ENCODE measurements at places on chromosomes 5 and 9.

- no peak for DNase-seq
Measured at GRCh38 chr5:177509991-177510566, 453 bp upstream of the DOK3 start.

DNA sequence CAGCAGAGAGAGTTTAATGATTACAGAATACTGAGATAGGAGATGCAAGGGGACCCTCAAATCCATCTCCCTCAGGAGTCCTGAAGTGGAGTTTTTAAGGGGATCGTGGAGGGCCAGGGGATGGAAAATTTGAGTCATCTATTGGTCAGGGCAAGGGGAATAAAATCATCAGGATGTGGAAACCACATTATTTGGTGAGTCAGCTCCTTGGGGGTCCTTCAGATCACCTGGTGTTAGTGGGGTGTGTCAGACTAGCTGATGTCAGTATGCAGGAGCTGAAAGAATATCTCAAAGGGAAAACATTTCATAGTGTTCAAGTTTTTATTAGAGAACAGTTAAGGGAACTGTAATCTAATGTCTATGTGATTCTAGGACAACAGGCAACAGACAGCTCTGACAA lies 183.0 kb upstream of the FTMT start:
- no peak for DNase-seq

DNA sequence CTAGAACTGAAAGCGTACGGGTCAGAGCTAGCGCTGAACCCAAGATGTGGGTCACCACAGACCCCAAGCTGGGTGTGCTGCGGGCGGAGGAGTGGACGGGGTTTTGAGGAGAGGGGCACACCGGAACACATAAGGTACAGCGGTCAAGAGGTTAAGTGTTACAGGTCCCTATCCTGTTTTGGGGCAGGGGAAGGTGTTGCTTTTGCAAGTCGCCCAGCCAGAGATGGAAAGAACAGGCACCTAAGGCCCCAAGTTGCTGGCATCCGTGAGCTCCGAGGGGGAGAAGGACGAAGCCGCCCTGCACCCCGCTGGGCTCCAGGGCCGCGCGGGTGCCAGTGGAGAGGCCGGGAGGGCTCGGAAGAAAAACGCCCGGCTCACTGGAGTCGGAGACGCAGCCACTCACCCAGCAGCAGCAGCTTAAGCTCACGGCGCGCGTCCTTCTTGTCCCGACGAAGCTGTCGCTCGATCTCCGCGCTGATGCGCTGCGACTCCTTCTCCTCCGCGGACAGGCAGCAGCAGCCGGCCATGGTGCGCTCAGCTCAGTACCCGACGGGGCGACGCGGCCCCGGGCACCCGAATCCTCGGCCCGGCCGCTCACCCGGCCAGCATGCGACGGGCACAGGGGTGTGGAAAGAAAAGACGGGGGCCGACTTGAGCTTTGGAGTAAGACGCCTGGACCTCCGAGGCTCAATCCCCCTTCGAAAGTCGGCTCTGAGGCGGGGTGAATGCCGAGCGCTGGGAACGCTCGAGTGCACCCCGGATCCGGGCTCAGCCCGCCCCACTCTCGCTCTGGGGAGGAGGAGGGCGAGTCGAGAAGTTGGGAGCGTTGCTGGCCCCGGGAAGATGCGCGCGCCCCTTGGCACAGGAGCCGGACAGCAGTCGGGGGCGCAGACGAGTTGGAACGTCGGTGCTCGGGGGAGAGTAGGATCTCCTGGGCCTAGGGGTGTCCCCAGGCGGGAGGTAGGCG lies 572 bp downstream of the GNA14 start:
- DNase-seq = no peak

GRCh38 chr9:92974161-92974661 lies 26.9 kb downstream of the FGD3 start:
- DNase-seq = no peak

GRCh38 chr9:121756474-121757280 lies 105.2 kb downstream of the DAB2IP start:
- no peak for DNase-seq

DNA sequence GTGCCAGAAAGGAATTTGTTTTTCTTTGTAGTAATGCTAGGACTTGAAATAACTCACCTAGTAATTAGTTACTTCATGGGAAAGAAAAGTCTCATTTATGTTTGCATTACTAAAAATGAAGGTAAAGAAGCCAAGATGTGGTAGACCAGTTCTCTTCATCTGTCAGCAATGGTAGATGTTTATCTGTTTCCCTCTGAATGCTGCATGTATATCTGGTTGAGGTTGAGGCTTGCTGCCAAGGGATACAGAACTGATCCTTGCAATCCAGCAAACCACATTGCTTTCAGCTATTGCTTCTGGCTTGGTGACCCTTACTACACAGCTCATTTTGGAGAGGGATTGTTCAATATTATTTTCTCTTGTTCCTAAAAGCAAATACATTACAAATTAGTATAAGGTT lies 73.6 kb downstream of the ZNF474 start:
- DNase-seq = no peak

DNA sequence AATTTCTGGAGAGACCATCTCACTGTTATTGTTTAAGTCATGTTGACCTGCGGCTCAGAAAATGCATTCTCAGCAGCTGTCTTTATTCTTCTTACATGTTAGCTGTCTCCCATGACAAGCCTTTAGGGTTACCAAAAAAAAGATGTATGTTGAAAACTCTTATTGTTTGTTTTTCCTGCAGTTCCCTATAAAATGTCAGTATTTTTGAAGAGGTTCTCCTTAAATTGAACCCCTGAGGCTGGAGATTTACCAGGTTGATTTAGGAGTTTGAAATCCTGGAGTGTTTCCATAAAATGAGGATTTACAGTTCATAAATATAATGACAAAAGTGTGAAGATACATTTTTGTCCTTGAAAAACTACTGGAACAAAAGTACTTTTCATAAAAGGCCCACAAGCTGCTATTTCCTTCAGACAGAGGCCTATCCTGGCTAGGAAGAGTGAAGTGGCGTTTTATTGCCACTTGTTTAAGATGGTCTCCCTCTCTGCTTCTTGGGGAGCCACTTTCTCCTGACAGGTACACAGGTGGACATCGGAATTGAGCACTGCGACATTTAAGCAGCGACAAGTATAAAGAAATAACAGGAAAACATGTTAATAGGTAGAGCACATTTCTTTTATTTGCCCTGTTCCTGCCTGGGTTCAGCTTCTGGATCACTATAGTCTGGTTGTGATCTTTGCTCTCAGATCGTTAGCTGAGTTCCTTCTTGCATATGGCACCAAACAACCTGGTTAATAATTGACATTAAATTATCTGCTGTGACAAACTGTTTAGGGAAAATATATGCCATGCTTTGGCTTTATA lies 344.8 kb upstream of the RPS23 start:
- DNase-seq = no peak

DNA sequence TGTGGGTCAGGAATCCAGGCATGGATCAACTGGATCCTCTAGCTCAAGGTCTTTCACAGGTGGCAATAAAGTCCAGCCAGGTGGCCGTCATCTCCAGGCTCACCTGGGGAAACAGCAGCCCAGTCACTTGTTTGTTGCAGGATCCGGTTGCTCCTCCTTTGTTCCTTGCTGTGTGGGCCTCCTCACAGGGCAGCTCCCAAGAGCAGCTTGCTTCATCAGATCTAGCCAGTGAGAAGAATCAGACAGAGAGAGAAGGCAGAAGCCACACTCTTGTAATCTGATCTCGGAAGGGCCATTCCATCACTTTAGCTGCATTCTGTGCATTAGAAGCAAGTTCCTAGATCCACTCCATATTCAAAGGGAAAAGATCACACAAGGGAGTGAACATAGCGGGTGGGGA lies 3.2 kb upstream of the HSD17B3 start:
- no peak for DNase-seq

GRCh38 chr9:111936391-111936790 lies 39.8 kb downstream of the UGCG start:
- DNase-seq = no peak

- DNase-seq = no peak
Measured at GRCh38 chr5:24606971-24607370, 37.8 kb downstream of the CDH10 start.

DNA sequence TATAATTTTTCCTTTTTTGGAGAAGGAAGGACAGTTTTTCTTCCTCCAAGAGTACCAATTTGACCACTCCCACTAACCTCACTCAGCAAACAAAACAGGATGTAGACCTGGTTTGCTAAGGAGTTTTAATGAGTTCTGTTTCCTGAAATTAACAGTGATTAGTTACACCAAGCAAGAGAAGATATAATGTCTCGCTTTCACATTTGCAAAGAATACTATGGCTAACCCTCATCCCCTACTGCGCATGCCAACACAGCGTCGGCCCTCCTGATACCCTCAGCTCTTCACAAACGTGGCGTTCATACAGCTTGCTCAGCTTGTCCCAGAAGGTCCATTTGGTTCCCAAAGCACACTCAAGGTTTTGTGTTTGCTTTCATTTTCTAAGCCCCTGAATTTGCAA lies 41.9 kb upstream of the IPPK start:
- no peak for DNase-seq

- no peak for DNase-seq
Measured at GRCh38 chr5:2201011-2201410, 318.3 kb upstream of the IRX4 start.

DNA sequence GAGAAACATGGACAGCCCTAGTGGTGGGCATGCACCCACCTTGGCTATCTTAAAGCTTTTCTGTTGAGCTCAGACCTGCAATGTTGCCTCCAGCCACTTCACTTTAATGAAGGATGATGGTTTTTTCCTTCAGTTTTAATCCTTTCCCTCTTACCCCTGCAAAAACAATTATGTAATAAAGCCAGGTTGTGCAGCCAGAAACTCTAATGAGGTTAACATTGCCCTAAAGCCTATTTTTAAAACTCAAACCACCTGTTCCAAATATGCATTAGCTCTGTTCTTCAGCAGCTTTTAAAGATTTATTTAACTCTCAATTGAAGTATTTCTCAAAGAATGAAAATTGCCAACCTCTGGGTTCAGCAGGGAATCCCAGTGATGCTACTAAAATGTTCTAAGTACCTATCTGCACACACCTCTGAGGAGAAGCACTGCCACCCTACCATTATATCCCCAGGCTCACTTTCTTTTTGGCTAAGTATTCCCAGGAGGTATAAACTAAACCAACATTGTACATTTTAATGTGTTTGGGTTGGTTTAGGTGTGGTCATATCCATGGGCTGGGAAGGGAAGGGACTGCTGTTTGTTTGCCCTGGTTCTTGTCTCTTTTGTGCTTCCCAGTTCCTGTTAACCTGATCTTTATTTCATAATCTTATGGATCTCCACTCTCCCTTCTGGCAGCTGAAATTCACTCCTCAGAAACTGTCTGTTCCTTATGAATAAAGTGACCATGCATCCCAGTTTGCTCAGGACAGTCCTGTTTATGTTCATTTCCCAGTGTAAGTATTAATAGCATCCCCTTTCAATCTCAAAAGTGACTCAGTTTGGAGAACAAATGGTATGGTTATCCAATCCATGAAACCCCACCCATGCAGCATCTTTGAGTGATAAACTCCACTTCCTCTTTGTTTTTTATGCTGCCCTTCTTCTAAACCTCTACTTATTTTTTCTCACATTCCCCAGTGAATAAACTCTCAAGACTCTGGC lies 251.7 kb downstream of the RAB3C start:
- no peak for DNase-seq

DNA sequence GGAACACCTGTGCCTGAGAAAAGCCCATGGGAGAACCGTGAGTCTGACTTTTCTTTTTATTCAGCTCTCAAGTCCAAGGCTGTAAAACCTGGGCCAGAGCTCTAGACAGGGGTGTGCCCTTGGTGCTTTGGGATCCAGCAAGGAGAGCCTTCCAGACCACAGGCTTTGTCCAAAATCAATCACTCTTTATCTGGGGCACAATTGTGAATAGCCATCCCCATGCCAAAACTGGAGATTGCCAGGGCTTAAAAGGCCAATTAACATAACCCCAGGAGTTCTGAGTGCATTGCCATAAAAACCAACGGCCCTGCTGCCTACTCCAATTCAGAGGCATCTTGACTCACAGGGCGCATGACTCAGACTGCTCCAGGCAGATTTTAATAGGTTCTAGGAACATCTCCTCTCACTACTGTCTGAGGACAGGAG lies 391.8 kb downstream of the ARHGEF28 start:
- DNase-seq = no peak

DNA sequence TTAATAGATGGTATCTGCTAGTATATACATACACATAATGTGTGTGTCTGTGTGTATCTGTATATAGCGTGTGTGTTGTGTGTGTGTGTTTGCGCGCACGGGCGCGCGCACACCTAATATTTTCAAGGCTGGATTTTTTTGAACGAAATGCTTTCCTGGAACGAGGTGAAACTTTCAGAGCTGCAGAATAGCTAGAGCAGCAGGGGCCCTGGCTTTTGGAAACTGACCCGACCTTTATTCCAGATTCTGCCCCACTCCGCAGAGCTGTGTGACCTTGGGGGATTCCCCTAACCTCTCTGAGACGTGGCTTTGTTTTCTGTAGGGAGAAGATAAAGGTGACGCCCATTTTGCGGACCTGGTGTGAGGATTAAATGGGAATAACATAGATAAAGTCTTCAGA lies 757 bp downstream of the FXN start:
- no peak for DNase-seq

GRCh38 chr9:92763721-92764380 lies 782 bp downstream of the BICD2 start:
- DNase-seq = no peak

GRCh38 chr9:68998385-68998784 lies 15.5 kb downstream of the PRKACG start:
- no peak for DNase-seq

DNA sequence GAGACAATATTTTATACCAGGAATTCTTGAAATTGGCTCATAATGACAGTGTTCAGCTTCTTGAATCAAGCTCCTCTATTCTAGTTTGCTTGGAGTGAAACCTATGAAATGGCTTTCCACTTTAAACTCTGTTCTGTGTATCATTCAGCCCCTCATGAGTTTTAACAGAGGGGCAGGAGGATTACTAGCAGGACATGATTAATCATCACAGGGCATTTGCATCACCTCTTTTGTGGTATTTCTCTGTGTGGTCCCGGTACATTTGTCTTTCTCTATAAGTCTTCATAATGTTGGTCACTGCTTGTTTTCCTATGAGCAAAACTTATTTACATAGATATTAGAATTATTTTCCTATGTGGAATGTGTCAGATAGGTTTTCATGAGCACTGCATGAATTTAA lies 21.2 kb downstream of the CAST start:
- no peak for DNase-seq

DNA sequence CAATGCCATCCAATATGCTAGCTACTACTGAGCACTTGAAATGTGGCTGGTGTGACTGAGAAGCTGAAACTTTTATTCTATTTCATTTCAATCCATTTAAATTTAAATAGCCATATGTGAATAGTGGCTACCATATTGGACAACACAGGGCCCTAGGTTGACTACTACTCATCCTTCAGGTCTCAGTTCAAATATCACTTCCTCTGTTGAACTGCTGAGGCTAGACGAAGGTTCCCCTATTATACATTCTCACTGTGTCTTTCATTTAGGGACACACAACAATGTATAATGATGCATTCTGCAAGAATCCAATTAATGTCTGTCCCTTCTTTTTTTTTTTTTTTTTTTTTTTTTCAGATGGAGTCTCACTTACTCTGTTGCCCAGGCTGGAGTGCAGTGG lies 208.7 kb downstream of the CRB2 start:
- DNase-seq = no peak
